ENCODE measurements at places on chromosomes 5 and 9. TPM values are rescaled to one million over a fixed set of nuclear protein-coding genes. Genes with fewer than 3 reads are reported as not detected.

DNA sequence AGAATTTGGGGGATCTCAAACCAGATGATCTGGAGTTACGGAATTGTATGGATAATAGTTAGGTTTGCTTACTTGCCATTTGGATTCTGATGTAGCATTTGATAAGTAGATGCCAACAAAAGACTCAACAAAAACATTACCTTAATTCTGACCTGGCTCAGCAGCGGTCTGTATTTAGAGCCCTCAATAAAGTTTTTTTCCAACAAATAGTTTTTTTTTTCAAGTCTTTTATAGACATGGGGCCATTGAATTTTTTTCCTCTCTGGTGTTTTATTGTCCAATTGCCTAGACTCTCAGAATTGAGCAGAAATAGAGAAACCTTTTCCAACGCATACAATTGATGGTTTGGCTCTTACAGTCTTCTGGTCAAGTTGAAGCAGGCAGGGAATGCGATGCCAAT is 192.8 kb upstream of the GAS1 start:
- no peaks in the 10 kb centered on the region for H3K27me3 ChIP-seq
- no peak overlapping the region for H3K27ac ChIP-seq
- H3K4me3 ChIP-seq = no peak overlapping the region

- DNase-seq = no peak
- H3K27me3 ChIP-seq = no peaks in the 10 kb centered on the region
- no peak overlapping the region for H3K27ac ChIP-seq
- no peak overlapping the region for H3K4me3 ChIP-seq
- H3K4me1 ChIP-seq = peaks cover 16% of the 10 kb centered on the region
These were observed 81.9 kb downstream of the COL27A1 start for GRCh38 chr9:114237247-114237646.

- H3K4me1 ChIP-seq = no peaks in the 10 kb centered on the region
- no peaks in the 10 kb centered on the region for H3K36me3 ChIP-seq
- no peak for DNase-seq
These were observed 186.6 kb upstream of the PANK3 start for GRCh38 chr5:168765551-168766425.

- H3K27ac ChIP-seq = peak overlapping the region; percentile 54
- DNase-seq = no peak
- H3K4me3 ChIP-seq = peak overlapping the region; percentile 49
- H3K27me3 ChIP-seq = no peaks in the 10 kb centered on the region
These were observed 28.1 kb downstream of the PTGES2 start for GRCh38 chr9:128099231-128099931.

- DNase-seq = peak; percentile 7
- no peak overlapping the region for H3K4me3 ChIP-seq
- H3K27ac ChIP-seq = no peak overlapping the region
- H3K4me1 ChIP-seq = peaks cover 2% of the 10 kb centered on the region
- no peaks in the 10 kb centered on the region for H3K27me3 ChIP-seq
These were observed 566.4 kb downstream of the EFNA5 start for GRCh38 chr5:107104040-107104995.

- H3K4me1 ChIP-seq = no peaks in the 10 kb centered on the region
- H3K4me3 ChIP-seq = no peak overlapping the region
- no peaks in the 10 kb centered on the region for H3K27me3 ChIP-seq
These were observed 237.9 kb downstream of the CACNA1B start for GRCh38 chr9:138115506-138115905.

GRCh38 chr9:136389396-136389795 is 10.6 kb downstream of the SNAPC4 start:
- H3K27me3 ChIP-seq = no peaks in the 10 kb centered on the region
- no peak for DNase-seq
- H3K4me1 ChIP-seq = no peaks in the 10 kb centered on the region
- no peaks in the 10 kb centered on the region for H3K36me3 ChIP-seq

DNA sequence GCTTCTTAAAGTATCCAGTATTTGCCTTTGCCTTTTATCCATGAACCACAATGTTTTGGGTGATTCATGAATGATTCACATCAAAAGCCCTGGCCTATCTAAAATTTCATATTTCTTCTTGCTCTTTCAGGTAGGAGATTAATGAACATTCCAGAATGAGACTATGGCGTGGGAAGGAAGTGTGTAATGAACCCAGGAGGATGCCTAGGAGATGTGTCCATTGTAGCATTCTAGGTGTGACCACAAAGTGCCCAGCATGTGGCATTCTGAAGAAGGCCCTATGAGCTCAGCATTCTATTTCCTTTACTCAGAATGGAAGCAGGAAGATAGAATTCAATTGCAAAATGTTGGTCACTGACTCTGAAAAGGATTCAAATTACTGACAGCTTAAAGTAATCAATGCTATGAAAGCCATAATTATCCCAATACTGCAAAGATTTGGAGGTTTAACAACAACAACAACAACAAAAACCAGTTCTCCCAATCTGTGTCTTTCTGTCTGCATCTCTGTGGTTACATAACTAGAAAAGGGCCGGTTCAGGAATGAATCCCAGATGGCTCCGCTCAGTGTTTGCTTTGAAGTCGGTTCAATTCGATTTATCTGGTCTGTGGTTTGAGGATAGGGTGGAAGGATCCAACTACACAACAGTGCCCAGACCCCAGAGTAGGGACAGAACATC is 126.7 kb downstream of the FOXD1 start:
- no peaks in the 10 kb centered on the region for H3K36me3 ChIP-seq
- no peaks in the 10 kb centered on the region for H3K4me1 ChIP-seq
- no peak overlapping the region for H3K27ac ChIP-seq

- no peaks in the 10 kb centered on the region for H3K36me3 ChIP-seq
- no peaks in the 10 kb centered on the region for H3K4me1 ChIP-seq
- H3K27ac ChIP-seq = no peak overlapping the region
- DNase-seq = no peak
- no peak overlapping the region for H3K4me3 ChIP-seq
These were observed 2.5 kb downstream of the DOK3 start for GRCh38 chr5:177507165-177507564.

- no peaks in the 10 kb centered on the region for H3K27me3 ChIP-seq
- peak overlapping the region; percentile 53 for H3K27ac ChIP-seq
- no peaks in the 10 kb centered on the region for H3K36me3 ChIP-seq
- no peak overlapping the region for H3K4me3 ChIP-seq
- peaks cover 14% of the 10 kb centered on the region for H3K4me1 ChIP-seq
These were observed 4.9 kb downstream of the AKNA start for GRCh38 chr9:114382699-114383520.

GRCh38 chr9:37956904-37957663 is 53.2 kb upstream of the SLC25A51 start:
- no peaks in the 10 kb centered on the region for H3K36me3 ChIP-seq
- no peak overlapping the region for H3K4me3 ChIP-seq
- H3K4me1 ChIP-seq = no peaks in the 10 kb centered on the region
- no peak for DNase-seq
- H3K27ac ChIP-seq = no peak overlapping the region

GRCh38 chr9:121992571-121993212 is 100.4 kb downstream of the TTLL11 start:
- H3K27ac ChIP-seq = no peak overlapping the region
- H3K27me3 ChIP-seq = no peaks in the 10 kb centered on the region
- H3K4me3 ChIP-seq = no peak overlapping the region
- DNase-seq = peak; percentile 68
- H3K4me1 ChIP-seq = peaks cover under 1% of the 10 kb centered on the region

Gene WNT8A
- not detected for total RNA-seq

Gene EQTN
- 0.92 TPM for total RNA-seq
